ENCODE measurements at places on chromosomes 5 and 9.

GRCh38 chr9:81822967-81823366 lies 105.3 kb upstream of the SPATA31D4 start:
- no peak for DNase-seq

- DNase-seq, result no peak
Observed at GRCh38 chr9:12921621-12922020, 146.8 kb downstream of the LURAP1L start.

DNA sequence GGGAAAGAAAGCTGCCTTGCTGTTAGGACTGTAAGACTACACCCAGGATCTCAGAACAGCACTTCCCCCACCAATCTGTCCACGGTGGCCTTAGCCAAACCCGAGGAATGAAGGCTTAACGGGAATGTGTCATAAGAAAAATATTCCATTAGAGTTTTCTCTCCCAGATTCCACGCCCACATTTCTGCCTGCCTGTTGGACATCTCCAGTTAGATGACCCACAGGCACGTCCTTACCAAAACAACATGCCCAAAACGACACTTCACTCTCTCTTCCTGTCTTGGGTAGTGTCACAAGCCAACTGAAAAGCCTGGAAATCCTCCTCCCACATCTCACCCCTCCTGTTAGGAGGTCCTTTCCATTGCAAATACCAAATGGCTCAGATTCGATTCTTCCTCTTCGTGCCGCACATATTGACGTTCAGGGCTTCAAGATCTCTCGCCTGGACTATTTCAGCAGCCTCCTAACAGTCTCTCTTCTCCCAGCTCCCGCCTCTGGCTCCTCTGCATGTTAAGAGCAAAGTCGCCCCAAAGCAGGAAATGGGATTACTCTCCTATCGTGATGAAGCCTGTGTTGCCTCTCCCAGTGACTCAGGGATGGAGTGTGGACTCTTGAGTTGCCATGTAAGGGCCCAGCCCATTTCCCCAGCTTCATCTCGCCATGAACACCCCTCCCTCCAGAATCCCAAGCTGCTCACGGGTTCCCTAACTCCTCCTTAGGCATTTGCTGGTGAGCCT lies 159.3 kb downstream of the NR3C1 start:
- DNase-seq, result no peak

DNA sequence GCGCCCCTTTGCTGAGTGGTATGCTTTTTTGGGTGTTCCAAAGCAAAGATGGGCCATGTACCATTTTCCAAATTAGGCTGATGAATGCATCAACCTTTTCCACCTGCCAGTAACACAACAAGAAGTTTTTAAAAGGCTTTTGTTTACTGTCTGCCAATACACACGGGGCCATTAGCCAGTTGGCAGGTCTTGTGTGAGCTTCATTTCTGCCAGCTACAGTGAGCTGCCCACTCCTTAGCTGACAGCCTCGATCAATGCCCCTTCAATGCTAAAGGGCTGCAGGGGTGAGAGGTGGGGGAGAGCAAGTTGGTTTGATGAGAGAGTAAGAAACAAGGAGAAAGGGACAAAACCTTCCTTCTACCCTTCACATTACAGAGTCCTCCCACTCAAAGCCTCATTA lies 128.7 kb downstream of the C5orf15 start:
- no peak for DNase-seq

GRCh38 chr5:96986450-96986849 lies 50.6 kb downstream of the LNPEP start:
- DNase-seq, result no peak

- DNase-seq, result no peak
Observed at GRCh38 chr9:70112981-70113380, 69.3 kb downstream of the MAMDC2 start.

DNA sequence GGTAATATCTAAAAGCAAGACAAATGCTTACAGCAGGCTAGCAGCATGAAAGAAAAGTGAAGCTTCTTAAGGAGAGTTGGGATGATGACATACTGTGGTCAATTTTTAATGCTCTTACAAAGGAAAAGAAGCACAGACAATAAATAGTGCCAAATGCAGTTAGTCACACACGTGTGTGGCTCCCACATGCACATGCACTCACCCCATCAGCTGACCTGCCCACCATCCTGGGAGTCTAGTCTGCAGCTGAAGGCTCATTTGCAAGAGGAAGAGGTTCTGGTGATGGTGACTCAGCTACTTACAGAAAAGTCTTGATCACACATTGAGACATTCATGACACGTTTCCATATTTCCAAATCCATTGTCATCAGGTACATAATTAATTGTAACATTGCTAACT lies 129.3 kb downstream of the MRPL36 start:
- no peak for DNase-seq

- DNase-seq, result no peak
Observed at GRCh38 chr5:134975843-134976242, 8.1 kb downstream of the CATSPER3 start.

DNA sequence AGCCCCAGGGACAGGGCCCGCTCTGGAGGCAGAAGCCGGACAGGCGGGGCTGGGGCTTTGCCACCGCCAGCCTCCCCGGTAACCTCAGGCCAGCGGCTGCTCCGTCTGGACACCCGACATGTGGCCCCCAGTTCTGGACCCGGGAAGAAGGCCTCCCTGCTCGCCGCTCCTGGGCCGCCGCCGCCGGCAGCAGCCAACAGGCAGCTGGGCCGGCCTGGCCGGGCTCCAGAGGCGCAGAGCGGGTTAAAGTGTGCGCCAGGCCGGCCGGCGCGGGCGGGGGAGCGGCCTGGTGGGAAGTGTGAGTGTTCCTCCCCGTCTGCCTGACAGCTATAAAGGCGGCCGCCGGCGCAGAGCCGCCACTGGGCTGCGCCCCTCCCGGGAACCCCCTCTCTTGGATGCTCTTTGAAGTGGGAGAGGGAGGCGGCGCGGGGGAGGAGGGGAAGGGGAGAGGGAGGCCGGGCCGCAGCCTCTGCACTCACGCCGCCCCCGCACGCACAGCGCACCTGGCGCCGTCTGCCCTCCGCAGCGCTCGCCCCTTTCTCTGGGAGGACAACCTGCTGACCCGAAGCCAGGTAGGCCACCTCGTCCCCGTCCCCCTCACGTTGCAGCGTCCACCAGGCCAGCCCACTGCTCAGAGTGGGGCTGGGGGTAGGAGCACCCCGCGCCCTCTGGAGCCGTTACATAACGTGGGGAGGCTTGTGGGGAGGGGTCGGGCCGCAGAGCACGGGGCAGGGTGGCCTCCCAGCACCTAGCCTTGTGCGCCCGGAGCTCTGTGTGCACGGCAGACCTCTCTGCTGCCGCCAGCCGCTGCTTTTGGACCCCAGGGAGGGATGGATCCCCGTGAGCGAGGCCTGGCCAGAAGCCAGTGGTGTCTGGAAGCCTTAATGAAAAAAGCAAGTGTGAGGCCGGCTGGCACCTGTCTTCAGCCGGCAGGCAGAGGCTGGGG lies at the start of gene ADAMTSL2:
ADAMTSL2 (plus strand) TSS at position 359 of the 946 bp plus-strand sequence. CDS start 2,009 bp downstream, outside the sequence.
- DNase-seq, result peak; percentile 65

- no peak for DNase-seq
Observed at GRCh38 chr5:42531611-42532010, 108.4 kb downstream of the GHR start.

- no peak for DNase-seq
Observed at GRCh38 chr5:20680718-20681302, 692.8 kb upstream of the CDH18 start.

- no peak for DNase-seq
Observed at GRCh38 chr5:72185496-72186329, 78.4 kb downstream of the MAP1B start.

- DNase-seq, result no peak
Observed at GRCh38 chr9:91611582-91611981, 187.9 kb upstream of the NFIL3 start.

GRCh38 chr5:14816999-14817761 lies 54.4 kb downstream of the ANKH start:
- no peak for DNase-seq

GRCh38 chr9:136544964-136545691 lies 720 bp downstream of the NOTCH1 start:
- peak; percentile 38 for DNase-seq

- no peak for DNase-seq
Observed at GRCh38 chr5:51378448-51379330, 4.6 kb upstream of the ISL1 start.

GRCh38 chr9:136015656-136016571 lies 54.7 kb upstream of the UBAC1 start:
- no peak for DNase-seq
